ENCODE measurements at places on chromosomes 3 and 15. TPM values are rescaled to one million over a fixed set of nuclear protein-coding genes. Genes with fewer than 3 reads are reported as not detected.

RTP3 gene
- not detected for total RNA-seq

XYLB gene
- total RNA-seq, result 0.43 TPM

P3H2 gene
- 15.6 TPM for total RNA-seq

TRIM59 gene
- total RNA-seq, result not detected

AZI2 gene
- total RNA-seq, result 15.3 TPM

WDR93 gene
- total RNA-seq, result not detected

FBXW12 gene
- total RNA-seq, result not detected

ADIPOQ gene
- total RNA-seq, result 8.2 TPM

GCSAM gene
- not detected for total RNA-seq

SAXO2 gene
- not detected for total RNA-seq

ANAPC13 gene
- total RNA-seq, result 17.0 TPM

ALS2CL gene
- 49.0 TPM for total RNA-seq

ROPN1 gene
- not detected for total RNA-seq

TNFAIP8L3 gene
- total RNA-seq, result 2.6 TPM

ACKR4 gene
- 12.8 TPM for total RNA-seq
